Activated CD4-positive, alpha-beta T cell treated with anti-CD3 and anti-CD28 coated beads, Interleukin-2, amount 10 ng/mL, durations not matched to agents 7 days and 5 days (primary cell): ENCODE measurements at places on chromosomes 16 and 17.
A peak's percentile ranks its signal among the peaks of the same experiment; 100 is the strongest.

- DNase-seq, result no peak
Measured at GRCh38 chr17:29240477-29240876, 6.2 kb upstream of the CRYBA1 start.

GRCh38 chr16:53087101-53087500, 32.3 kb downstream of the CHD9 start:
- no peak for DNase-seq

- DNase-seq, result no peak
Measured at GRCh38 chr16:70777973-70778406, 23.0 kb downstream of the VAC14 start.

DNA sequence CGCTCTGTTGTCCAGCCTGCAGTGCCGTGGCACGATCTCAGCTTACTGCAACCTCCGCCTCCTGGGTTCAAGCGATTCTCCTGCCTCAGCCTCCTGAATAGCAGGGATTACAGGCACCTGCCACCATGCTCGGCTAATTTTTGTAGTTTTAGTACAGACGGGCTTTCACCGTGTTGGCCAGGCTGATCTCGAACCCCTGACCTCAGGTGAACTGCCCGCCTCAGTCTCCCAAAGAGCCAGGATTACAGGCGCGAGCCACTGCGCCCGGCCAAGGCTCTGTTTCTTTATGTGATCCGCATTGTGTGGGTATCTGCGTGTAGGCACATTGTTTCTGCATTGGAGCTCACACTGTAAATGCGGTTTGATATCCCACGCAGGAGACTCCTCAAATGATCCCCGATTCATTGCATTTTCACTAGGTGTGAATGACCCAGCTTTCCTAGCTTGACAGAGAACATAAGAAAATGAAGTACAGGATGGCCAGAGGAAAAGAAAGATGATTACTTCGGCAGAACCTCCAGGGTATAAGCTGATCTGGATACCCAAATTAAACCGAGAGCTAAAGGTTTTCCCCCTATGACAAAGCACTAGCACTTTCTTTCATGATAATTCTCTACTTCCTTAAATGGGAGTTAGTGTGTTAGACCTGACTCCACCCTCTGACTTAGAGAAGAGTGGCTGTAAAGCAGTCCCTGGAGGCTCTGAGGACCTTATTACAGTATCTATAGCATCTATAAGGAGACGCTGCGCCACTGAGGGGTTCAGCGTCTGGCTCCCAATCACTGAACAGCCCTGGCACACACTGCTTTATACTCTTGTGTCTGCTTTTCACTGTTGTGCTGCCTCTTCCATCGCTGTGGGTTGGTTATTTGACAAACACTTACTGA, 17.3 kb downstream of the COTL1 start:
- DNase-seq, result peak; percentile 49

DNA sequence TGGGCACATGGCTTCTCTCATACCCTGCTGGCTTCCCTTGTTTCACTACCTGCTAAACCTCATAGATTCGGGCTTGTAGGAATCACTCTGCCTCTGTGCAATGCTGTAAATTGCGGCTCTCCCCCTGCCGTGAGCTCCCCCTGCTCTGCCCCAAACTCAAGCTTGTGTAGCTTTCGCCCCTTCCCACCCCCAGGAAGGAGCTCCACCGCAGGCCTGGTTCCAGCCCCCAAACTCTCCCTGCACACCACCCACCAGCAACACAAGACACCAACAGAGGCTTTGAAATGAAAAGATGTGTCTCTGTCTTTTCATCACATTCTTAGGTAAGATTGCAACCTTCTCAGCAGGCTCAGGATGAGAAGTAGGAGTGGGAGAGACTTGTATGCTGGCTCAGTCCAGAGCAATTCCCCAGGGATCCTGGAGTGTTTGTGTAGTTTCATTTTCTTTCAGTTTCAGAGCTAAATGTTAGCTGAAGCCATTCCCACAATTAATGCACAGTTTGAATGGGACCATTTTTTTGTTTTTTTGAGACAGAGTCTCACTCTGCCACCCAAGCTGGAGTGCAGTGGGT, 14.2 kb downstream of the CX3CL1 start:
- DNase-seq, result no peak

GRCh38 chr16:29820730-29821642, 724 bp downstream of the MVP start:
- peak; percentile 50 for DNase-seq

- DNase-seq, result no peak
Measured at GRCh38 chr17:30234296-30234695, 1.2 kb downstream of the SLC6A4 start.

DNA sequence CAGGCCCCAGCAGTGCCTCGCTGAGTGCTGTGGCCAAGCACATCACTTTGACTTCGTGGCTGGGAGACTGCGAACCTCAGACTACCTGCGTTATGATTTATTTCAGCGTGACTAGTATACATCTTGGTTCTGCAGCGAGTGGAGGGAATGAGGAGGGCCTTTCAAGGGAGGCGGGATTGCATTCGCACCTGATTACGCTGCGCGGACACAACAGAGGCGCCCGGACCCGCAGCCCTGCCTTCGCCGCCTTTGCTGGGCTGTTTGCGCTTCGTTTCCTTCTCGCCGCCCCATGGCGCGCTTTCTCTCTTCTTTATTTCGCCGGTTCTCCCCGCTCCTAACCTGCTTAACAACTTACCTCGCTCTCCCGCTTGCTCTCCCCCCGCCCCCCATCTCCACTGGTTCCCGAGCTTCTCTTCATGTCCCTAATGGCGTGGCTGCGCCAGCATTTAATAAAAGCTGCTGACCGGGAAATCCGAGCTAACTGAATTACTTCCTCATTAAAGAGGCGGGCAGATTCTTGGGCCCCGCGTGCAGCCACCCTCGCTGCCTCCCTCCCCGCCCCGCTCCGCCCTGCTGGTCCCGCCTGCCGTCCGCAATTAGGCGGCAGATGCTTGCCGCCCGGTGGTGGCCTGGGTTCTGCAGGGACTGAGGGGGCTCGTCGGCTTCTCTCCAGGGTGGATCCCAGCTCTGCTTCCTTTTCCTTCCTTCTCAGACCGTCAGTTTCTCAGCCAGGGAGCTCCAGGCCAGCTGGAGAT, 257.6 kb upstream of the SDK2 start:
- DNase-seq, result peak; percentile 20

DNA sequence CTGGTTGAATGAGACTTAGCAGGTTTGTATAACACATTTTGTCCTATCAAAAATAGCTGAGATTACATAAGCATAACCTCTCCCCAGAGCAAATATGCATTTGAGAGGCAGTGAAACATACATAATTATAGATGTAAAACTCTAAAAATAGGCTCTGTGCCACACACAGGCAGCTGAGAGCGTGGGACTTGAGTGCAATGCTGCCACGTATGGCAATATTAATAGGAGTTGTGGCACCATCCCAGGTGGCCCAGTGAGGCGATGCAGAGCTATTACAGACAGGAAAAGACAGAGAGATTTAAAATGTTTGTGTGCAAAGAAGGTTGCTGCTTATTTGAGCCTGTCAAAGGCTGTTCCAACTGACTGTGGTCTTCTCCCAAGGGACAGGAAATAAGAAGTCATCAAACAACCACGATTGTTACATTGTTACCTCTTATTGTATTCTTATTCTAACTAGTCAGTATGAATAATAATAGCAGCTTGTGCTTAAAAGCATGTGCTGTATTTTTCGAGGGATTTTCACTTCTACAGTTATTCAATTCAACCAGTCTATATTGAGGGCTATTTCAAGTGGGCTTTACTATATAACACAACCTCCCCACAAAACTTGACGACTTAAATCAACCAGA, 116.5 kb downstream of the SALL1 start:
- no peak for DNase-seq

DNA sequence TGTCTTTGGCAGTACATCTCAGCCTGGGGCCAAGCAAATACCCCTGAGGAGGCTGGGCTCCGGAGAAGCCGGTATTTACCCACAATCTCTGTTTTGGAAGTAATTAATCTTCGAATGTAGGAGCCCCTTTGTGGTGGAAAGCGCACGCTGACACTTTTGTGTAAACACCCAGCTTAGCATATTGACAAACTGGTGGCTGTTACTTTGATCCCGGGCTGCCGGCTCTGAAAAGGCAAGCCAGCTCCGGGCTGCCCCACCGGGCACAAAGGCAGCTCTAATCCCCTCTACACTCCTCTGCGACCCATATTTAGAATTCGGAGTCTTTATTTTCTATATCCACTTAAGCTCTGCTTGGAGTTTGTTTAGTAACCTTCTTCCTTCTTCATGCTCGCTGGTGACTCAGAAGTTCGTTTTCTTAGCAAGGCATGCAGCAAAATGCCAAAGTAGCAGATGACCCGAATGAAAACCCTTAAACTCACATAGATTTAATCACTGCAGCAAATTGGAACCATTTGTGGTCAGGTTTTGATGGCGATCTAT, 144.0 kb upstream of the IRX3 start:
- DNase-seq, result no peak

DNA sequence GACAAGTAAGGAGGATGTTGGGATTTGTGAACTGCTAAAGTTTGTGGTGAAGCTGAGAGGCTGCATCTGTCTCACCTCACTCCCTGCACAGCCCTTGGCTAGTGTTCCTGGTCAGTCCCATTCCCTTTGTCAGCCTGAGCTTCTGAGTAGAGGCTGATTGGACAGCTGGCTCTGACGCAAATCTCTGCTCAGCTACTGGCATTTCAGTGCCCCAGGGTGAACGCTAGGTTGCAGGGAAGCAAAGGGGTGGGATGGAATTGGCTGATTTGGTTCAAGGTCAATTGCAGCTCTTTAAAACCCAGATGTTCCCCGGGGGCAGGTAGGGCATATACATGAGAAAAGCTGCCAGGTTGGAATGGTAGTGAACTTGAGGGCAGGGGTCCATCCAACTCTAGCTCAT, 23.1 kb upstream of the CNOT1 start:
- DNase-seq, result no peak

- no peak for DNase-seq
Measured at GRCh38 chr16:22849517-22849916, 35.6 kb downstream of the HS3ST2 start.

- DNase-seq, result no peak
Measured at GRCh38 chr16:28098959-28099945, 35.7 kb upstream of the GSG1L start.

DNA sequence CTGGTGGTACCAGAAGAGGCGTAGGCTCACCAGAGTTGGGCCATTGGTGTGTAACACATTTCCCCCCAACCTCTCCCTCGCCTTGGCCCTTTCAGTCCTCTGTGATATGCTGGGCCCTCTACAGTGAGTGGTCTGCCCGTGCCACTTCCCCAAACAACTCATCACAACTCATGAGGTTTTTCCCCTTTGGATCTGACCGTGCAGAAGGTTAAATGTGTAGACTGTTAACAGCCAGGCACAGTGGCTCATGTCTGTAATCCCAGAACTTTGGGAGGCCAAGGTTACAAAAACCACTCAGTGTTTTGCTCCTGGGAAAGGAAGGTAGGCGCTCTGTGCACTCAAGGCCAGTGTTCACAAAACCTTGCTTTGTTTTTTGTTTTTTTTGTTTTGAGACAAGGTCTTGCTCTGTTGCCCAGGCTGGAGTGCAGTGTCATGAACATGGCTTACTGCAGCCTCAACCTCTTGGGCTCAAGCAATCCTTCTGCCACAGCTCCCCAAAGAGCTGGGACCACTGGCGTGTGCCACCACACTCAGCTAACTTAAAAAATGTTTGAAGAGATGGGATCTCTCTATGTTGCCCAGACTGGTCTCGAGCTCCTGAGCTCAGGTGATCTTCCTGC, 11.3 kb upstream of the CYB5B start:
- DNase-seq, result no peak

DNA sequence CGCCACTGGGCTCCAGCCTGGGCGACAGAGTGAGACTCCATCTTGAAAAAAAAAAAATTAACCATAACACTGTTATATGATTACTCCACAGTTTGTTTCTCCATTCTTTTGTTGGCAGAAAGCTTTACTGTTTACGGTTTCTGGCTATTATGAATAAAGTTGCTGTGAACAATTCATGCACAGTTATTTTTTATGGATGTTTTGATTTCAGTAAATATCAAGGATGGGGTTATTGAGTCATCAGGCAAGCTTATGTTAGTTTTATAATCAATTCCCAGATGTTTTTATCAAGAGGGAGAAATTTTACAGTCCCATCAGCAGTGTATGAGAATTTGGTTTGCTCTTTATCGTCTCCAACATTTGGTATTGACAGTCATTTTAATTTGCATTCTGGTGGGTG, 67.9 kb downstream of the TAOK1 start:
- no peak for DNase-seq

DNA sequence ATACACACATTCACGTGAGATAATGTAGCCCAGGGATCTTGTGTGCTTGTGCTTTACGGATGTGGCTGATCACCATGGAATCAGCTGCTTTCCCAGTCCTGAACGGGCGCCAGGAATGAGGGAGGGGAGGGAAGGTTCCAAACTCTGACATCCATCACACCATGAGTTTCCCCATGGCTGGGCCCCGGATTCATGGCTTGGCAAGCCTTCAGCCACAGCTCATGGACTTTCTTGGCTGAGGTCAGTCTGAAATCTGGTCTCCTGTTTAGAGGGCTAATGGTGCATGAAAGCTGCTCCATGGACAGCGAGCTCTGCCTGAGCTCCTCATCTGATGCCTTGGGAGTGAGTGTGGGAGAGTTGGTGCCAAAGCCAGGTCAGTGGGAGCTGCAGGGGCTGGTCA, 767.6 kb upstream of the EEF2KMT start:
- no peak for DNase-seq

DNA sequence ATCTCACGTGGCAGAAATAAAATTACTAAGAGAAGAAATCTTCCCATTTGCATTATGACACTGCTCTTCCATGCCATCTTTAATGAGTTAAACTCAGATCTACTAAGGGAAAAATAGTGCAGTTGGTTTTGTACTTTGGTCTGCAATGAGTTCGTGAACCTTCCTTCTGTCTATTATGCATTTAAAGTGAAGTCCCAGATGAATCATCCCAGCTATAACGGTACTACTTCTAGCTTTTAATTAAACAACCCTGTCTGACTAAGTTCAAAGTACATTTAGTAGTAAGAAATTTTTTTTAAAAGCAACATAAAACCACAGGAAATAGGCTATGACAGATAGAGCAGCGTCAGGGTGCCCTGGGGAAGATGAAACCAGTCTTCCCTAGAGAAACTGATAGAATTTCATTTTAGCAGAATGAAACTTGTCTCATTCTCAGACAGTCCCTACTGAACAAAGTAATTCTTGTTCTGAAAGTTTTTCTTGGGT, 1.8 kb downstream of the TMIGD1 start:
- DNase-seq, result peak; percentile 62

GRCh38 chr16:1272453-1273198, 16.8 kb downstream of the TPSD1 start:
- no peak for DNase-seq

GRCh38 chr17:45316434-45317110, at the start of gene MAP3K14:
TSS of gene MAP3K14 (minus strand) at chr17:45317020. CDS start at chr17:45290745, 26,275 bp downstream.
- DNase-seq, result peak; percentile 67

GRCh38 chr17:42305543-42306384, 17.5 kb downstream of the STAT5A start:
- peak; percentile 48 for DNase-seq

DNA sequence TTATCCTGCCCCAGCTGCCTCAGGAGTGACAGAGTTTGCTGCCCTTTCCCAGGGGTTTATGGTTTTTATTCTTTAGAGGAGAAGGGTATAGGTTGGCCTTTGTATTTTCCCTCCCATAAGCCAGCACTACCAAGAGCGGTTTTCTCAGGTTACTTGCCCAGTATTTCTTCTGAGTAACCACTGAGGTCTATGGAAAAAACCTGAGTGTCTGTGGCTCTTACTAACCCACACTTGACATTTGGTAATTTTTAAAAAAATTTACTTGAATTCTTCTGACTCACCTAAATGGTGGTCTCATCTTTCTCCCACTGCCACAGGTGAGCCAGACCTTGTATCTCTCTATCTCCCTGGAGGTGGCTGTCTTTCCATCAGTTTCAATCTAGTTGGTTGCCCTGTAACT, 6.0 kb downstream of the SLC7A6 start:
- DNase-seq, result no peak

GRCh38 chr16:728131-728889, 1.4 kb downstream of the HAGHL start:
- DNase-seq, result peak; percentile 56

GRCh38 chr17:34847938-34848337, 113.3 kb downstream of the CCT6B start:
- no peak for DNase-seq
